ENCODE measurements at places on chromosomes 7 and 10.

DNA sequence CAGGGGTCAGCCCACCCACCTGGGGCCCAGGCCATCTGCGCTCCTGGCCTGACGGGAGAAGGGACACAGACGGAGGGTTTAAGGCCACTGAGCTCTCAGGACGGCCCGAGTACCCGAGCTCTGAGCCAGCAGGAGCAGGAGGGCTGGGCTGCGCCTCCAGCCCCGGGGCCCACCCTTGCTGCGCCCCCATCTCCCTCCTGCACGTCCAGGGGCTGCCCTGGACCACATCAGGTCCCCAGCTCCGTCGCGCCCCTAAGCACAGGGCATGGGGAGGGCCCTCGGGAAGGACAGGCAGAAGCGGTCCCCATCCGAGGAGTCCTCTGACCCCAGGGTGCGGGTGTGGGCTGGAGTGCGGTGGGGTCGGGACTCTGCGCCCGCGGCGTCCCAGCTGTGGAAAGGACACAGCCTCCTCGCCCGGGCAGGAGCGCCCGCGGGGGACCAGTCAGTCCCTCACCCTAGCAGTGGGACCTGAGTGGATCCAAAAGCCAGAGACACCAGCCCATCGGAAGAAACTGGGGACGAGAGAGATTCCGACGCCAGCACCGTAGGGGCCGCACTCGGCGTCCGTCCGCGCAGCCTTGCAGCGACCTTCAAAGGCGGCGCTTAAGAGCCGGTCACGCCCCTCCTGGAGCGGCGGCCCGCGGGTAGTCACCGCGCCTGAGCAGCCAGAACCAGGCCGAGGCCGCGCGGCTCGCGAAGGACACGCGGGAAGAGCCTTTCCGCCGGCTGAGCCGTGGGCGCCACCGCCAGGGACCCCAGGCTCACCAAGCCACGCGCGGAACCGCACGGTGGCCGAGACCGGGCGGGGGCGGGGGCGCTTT, 15.9 kb downstream of the CAMK2B start:
- DNase-seq: peak; percentile 36

- DNase-seq: no peak
Measured at GRCh38 chr10:58956926-58957325, 219.5 kb upstream of the PHYHIPL start.

DNA sequence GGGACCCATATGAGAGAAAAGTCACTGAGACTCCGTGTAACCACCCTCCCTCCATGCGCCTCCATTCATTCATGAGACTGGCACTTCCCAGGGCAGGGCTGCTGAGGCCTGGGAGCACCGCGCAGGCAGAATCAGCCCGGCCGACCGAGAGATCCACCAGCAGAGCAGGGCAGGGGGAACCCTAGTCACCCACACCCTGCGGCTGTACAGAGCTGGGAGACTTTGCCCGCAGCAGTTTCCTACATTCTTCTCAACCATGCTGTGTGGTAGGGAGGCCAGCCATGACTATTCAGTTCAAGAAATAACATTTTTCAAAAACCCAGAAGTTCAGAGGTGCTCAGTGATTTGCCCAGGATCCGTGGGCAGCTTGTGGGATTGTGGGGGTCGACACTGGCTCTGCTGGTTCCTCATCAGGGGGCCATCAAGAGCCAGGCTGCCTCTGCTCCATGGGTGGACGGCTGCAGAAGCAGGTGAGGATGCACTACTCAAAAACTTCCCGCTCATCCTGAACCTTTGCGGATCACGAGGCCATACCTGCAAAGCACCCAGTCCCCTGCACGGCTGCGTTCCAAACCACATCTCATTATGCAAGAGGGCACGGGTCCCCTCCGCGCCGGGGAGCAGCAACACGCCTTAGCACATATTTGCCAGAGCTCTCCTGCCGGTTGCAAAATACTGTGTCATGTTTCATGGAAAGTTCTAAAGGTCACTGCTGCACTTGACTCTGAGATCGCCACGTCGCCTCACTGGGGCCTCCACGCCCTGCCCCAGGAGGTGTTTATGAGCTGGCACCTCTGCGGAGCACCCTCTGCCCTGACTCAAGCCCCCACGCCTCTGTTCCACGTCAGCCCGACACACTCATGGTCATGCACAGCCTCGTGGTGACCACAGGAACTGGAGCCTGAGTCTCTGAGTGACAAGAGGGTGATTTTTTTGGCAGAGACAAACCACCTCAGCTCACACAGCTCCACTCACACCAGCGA, 132.0 kb downstream of the PRKAG2 start:
- peak; percentile 47 for DNase-seq

- no peak for DNase-seq
Measured at GRCh38 chr7:2873146-2873545, 29.0 kb upstream of the GNA12 start.

DNA sequence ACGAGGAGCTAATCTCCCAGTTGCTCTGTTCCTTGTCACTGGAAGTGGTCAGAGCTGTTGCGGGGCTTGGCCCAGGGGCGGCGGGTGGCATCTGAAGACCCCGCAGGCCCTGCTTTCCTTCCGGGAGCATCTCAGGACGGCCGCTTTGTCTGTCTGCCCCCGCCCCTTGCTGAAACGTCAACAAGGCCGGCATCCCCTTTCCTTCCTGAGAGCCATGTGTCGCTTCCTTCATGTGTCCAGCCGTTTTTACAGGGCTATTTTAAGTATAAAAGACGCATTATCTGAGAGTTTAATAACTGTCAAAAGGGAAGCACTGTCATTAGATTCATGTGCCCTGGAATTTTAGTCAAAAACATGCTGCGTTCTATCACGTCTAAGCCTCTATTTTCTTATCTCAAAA, 110.4 kb downstream of the CUX1 start:
- DNase-seq: no peak

GRCh38 chr7:17010637-17011300, 129.0 kb upstream of the AGR3 start:
- DNase-seq: no peak

- DNase-seq: no peak
Measured at GRCh38 chr7:85619236-85619635, 432.4 kb upstream of the SEMA3D start.

DNA sequence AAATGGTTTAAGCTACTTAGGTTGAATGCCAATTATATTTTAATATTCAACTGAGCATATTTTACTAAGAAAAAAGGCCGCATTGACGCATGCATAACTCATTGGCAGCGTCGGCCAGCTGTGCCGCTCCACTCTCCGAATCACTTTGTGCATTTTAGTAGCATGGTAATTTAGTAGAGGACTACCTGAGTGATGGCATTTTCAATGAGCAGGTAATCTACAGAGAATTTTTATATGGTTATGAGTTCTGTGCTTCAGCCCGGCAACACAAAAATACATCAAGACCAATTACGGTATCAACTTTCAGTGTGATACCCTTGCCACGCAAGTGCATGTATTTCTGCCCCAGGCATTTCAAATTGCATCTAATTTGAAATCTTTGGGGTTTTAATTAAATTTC, 247.2 kb downstream of the EBF3 start:
- DNase-seq: no peak

- no peak for DNase-seq
Measured at GRCh38 chr10:14350006-14350405, 19.3 kb upstream of the FRMD4A start.

DNA sequence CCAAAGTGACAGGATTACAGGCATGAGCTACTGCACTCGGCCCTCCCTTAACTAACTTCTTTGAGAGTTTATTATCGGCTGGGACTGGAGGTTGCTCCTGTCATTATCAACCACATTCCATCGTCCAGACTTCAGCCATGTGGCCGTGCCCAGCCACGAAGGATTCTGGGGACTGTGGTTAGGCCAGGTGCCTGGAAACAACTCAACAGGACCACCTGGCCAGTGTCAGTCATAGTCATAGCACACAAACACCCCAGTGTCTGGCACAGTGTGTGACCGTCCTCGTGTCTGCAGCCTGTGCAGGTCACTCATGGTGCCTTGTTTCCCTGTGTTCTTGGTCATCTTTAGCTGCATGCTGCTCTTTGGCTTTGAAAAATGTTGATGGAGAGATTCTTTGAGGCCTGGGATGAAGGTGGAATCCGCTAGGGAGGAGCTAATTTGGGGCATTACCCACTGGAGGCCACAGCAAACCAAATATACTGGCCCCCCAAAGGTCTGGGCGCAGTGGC, 12.7 kb upstream of the AMZ1 start:
- DNase-seq: no peak

DNA sequence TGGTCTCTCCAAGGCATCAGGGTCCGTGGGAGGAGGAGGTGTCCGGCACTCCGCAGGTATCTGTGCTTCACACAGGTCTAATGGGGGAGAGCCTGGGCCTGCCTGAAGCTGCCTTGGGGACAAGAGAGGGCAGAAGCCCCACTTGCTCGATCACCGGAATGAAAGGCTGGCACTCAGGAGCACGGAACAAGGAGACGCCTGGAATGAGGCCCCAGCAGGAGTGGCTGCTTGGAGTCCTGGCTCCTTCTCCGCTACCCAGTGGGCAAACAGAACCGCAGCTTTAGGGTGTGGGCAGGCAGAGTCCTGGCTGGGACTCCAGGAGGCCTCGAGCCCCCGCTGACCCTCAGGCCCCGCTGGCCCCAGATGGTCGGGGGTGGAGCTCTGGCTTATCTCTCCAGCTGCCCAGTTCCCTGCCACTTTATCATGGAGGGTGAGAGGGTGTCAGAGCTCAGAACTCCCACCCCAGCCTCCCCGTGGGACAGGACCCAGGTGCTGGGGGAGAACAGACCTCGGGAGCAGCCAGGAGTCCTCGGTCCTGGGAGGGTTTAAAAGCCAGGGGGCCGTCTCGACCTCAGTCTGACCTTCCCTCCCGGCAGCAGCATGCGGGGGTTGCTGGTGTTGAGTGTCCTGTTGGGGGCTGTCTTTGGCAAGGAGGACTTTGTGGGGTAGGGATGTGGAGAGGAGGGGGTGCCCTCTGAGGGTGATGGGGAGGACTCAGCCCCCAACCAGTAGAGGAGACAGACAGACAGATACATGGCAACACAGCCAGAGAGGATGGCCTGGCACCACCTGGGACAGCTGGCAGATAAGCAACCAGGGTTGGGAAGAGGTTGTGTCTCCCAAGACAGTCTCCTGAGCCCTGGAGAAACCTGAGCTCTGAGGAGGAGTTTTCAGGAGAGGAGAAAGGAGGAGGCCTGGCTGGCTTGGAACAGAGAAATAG, at the start of gene CPA1:
CPA1 (plus strand) TSS at position 574 of the 940 bp plus-strand sequence; CDS start at position 601, 27 bp downstream.
- DNase-seq: no peak

- no peak for DNase-seq
Measured at GRCh38 chr7:53001221-53001620, 34.2 kb upstream of the POM121L12 start.

DNA sequence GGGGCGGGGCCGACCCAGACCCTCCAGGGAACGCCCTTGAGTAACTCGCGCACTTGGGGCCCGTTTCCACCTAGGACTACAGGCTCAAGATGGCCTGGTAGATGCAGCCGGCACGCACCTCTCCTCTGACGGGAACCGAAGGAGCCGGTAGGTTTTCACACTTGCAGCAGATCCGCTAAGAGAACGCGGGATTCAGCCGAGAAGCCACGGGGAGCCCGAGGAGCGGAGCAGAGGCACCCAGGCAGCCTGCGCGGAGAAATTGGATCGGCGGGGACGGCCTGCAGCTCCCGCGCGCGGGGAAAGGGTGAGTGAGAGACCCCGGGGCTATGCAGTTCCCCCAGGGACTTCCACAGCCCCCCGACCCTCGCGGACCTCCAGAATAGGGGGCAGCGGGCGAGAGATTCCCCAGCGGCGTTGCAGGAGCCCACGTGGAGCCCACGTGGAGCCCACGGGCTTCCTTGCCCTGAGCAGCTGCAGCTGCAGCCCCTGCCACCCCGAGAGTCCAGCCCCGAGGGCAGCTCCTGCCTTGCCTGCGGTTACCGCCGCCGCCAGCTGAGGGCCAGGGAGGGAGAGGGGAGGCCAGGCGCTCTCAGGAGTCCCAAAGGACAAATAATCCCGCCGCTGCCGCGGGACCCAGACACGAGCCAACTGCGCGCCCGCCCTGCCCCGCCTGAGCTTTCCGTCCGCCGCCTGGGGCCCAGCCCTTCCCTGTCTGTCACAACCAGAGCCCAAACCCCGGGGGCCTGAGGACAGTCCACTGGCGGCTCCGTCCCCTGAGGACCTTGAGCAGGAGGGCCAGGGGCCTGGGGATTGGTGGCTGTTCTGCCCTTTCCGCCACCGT, 13.1 kb downstream of the IFT22 start:
- DNase-seq: no peak

DNA sequence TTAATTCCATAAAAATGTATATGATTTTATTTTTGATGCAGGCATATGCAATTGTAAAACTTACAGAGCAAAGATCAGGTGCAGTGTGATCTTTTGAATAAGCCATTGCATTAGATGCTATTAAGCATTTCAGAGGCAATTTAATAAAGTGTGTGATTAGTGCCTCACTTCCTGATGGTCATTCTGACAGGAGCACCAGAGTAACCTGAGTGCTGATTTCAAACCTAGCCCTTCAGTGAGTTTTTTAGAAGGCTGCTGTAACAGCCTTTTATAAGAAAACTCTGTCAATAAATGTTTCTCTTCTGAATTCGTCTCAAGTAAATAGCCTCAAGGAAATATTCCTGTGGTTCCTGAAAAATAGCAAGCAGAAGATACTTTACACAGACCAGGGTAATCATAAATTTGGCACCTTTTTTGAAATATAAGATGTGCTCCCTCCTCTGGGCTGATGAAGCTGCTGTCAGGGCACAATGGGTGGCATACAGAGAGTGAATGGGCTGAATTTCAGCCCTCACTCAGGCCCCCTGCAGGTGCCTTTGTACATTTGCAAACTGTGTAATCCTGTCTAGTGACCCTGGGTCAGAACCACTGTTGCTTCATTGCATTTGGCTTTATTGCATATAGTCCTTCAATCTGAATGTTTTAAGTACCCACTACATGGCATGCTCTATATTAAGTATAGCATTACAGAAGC, 193.7 kb upstream of the CSTF2T start:
- no peak for DNase-seq

Data from stimulated activated effector memory CD8-positive, alpha-beta T cell treated with anti-CD3 and anti-CD28 coated beads, Interleukin-12 subunit alpha, Interleukin-12 subunit beta, amount 100 ng/mL, for 72 hours (primary cell).